ENCODE measurements at places on chromosomes 6 and 20.

GRCh38 chr6:113414511-113414910, 442.6 kb upstream of the MARCKS start:
- no peak for DNase-seq

- no peak for DNase-seq
Observed at GRCh38 chr6:134698228-134698627, 251.7 kb downstream of the ALDH8A1 start.

GRCh38 chr6:25064006-25064405, 128.2 kb upstream of the RIPOR2 start:
- DNase-seq: no peak

DNA sequence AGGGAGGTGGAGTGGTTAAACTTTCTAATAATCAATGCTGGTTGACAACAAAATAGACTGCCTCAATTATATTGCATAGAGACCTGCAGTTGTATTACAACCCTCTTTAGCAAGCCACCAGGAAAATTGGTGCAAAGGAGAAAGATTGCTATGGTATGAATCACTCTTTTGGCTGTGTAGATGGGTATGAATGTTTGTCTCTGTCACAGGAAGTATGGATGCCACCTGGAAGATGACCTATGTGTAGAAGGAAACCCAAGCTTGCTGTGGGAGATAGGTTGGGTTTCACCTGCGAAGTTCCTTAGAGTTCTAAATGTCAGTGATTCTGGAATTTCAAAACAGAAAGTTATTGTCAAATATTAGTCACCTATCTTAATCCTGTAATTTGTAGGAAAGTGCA, 134.6 kb downstream of the SOBP start:
- DNase-seq: no peak

- no peak for DNase-seq
Observed at GRCh38 chr6:4209196-4209595, 73.8 kb upstream of the ECI2 start.

DNA sequence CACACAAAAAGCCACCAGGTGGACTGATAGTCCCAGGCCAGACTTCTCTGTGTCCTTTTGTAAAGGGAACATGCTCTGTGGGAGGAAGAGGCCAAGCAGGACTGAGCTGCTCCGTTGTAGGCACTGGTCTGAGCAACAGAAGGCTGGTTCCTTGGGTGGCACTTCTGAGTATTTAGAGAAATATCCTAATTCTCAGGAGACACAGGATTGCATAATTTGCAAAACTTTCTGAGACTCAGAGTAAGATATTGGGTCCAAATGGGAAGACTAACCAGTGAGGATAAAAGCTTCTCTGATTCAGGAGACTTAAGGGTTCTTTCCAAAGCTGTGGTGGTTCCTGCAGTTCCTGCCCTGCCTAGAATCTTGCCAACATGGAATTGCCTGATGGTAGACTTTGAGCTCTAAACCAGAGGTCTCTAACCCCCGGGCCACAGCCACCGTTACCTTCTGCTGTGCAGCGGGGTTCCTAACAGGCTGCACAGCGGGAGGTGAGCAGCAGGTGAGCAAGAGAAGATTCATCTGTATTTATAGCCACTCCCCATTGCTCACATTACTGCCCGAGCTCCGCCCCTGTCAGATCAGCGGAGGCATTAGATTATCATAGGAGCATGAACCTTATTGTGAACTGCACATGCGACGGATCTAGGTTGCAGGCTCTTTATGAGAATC, 107.0 kb downstream of the OLIG3 start:
- no peak for DNase-seq

DNA sequence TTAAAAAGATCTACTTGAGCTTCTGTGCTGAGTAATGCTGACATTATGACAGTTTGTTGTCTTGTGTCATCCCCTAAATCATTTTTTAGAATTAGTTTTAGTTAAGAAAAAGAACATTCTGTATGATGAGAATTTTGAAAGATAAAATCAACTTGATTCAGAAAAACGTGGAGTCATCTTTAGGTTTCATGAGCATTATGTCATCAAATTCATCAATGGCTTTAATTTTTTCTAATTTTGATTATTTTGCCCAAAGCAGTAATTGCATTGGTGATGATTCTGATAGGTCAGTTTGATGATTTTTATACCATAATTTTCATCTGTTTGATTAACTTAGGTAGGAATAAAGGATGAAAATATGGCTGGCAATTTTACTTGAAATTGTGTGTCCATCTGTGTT, 26.6 kb upstream of the ADGRF4 start:
- no peak for DNase-seq

GRCh38 chr6:150749091-150749670, 116.3 kb upstream of the MTHFD1L start:
- DNase-seq: no peak

GRCh38 chr6:45979311-45979710, 36.3 kb downstream of the CLIC5 start:
- DNase-seq: no peak

GRCh38 chr20:23614163-23614562, 8.4 kb upstream of the CST9 start:
- no peak for DNase-seq

DNA sequence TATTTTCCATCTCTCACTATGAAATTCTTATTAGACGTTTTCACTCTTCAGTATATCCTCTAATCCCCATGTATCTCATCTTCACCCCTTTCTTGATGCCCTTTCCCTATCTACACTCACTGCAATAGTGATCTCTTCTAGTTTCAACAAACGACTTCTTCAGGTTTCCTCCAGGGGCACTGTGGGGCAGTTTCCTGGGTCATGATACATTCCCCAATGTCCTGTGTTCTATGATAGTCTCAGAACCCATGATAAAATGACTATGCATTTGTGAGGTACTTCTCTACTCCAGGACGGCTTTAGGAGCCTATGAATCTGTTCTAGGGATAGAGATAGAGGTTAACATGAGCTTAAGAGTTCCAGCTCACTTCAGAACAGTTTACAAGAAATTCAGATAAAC, 183.3 kb downstream of the FOXC1 start:
- DNase-seq: peak; percentile 27

- no peak for DNase-seq
Observed at GRCh38 chr20:19858466-19859371, 100.7 kb downstream of the RIN2 start.

Data from activated CD8-positive, alpha-beta T cell treated with anti-CD3 and anti-CD28 coated beads for 36 hours (primary cell).